SIG-M5 (cell line): ENCODE measurements at places on chromosomes 2 and 18.

DNA sequence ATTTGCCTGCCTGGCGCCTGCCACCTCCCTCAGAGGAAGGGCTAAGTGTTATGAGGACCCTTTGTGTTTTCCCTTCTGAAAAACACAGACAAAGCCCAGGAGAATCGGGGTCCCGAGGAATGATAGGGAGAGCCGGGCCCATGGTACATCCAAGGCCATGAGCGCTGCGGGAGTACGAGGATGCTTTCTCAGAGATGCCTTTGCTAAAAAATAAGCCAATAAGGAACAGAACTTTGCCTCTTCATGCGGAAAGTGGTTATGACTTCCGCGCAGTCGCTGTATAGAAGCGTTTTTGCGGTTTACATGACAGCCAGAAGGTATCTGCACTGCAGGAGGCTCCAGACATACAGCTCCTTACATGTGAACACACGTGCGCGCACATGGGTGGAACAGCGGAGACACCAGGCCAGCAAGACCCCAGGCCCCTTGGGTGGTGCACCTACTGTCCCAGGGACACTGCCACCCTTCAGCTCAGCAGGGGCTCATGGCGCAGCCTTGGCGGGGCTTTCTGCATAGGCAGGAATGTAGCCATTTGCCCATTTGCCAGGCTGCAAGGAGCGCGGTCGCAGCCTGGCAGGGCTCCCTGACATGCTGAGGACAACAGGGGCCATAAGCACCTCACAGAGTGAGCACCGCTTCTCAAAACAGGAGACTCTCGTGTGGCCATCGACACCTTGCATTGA is 252.4 kb upstream of the SALL3 start:
- DNase-seq = no peak

- DNase-seq = no peak
Observed at GRCh38 chr18:28078849-28079248, 98.1 kb downstream of the CDH2 start.

GRCh38 chr2:160463245-160463644 is 30.4 kb downstream of the RBMS1 start:
- DNase-seq = no peak

- DNase-seq = no peak
Observed at GRCh38 chr2:85420536-85421259, 2.2 kb downstream of the SH2D6 start.

DNA sequence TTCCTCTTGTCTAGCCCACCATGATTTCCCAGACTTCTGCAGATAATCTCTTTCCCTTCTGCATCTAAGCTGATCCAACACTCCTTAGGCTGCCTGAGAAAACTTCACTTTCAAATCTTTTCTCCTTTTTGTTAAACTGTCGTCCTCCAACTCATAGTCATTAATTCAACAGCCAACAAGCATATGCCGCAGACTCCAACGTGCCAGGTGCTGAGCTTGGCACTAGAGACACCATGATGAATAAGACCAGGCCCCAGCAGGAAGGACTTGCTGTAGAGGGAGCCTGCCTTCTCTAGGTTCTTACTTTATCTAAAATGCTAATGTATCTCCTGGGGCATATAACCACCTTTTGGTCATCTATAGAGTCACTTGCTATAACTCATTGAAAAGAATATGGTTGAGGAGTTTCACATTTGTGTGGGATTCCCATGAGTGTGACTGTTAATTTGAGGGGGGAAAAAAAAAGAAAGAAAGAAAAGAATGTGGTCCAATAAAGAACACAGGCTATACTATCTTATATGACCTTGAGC is 51.0 kb downstream of the ANKRD44 start:
- DNase-seq = no peak

DNA sequence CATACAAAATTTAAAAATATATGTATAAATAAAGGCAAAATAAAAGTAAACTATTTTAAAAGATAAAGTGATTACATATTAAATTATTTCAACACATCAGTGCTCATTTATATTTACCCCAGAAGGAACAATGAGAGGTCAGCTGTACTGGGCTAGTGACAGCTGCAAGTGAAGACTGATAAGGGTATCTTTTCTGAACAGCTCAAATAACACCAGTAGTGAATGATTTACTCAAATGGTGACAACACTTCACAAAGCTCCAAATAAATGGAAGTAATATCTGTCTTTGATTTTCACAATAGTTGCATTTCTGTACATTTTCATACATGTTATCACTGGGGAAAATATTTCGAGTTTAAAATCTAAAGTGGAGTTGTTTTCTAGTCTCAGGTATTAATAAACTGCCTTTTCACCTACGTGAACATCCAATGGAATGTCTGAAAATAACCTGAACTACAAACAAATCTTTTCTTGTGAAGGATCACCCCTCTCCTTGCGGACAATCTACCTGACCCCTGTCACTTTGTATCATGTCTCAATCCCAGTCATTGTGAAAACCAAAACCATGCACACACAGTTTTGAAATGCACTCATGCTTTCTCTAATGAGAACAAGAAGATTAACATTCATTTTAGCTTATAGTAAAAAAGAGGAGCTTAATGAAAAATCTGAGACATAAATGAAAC is 1928.8 kb upstream of the CELF4 start:
- no peak for DNase-seq

DNA sequence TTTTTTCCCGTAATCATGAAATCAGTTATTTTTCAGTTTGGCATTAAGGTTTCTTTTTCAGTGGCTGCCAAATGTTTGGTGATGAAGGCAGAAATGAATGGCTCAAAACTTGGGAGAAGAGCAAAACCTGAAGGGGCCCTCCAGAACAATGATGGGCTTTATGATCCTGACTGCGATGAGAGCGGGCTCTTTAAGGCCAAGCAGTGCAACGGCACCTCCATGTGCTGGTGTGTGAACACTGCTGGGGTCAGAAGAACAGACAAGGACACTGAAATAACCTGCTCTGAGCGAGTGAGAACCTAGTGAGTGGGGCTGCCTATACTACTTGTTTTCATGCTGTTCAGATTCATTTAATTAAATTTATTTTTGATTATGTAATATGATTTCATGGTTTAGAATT is 29.2 kb upstream of the MSH2 start:
- no peak for DNase-seq

GRCh38 chr2:213224366-213224765 is 59.9 kb upstream of the SPAG16 start:
- DNase-seq = no peak

GRCh38 chr2:172281648-172282570 is 145.5 kb upstream of the ITGA6 start:
- no peak for DNase-seq

- DNase-seq = peak; percentile 87
Observed at GRCh38 chr18:23071285-23071684, 64.0 kb upstream of the CABLES1 start.

DNA sequence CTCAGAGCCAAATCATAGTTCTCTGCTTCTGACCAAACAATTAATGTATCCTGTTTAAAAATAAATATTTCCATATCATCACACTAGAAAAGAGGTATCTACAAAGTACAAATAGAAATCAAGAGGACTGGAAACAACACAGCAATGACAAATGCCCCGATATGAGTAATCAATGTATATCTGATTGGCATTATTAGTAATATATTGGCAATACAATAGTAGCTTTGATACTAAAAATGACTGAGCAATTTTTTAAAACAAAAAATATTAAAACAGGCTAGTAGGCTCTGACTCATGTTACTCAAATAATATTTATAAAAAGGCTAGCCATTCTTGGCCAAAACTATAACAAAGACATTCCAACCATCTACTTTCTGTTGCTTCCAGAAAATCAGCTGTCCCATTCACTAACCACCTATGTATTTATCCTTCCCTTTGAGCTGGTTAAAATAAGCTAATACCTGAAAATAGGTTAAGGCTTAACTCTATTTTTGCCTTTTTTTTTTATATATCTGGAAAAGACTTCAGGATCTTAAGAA is 13.3 kb downstream of the PPP4R3B start:
- no peak for DNase-seq

DNA sequence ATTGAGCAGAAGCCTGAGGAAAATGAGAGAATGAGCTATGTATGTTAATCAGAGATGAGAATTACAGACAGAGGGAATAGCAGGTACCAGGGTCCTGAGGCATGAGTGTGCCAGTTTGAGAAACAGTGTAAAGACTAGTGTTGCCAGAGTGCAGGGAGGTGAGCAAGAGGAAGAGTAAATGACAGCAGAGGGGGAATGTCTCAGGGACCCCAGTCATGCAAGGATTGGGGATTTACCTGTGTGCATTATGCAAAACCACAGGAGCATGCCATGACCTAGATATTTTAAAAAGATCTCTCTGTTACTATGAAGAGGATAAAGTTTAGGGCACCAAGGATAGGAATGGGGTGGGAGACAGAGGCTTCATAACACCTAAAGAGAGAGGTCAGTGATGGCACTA is 72.1 kb downstream of the TTC32 start:
- DNase-seq = no peak

DNA sequence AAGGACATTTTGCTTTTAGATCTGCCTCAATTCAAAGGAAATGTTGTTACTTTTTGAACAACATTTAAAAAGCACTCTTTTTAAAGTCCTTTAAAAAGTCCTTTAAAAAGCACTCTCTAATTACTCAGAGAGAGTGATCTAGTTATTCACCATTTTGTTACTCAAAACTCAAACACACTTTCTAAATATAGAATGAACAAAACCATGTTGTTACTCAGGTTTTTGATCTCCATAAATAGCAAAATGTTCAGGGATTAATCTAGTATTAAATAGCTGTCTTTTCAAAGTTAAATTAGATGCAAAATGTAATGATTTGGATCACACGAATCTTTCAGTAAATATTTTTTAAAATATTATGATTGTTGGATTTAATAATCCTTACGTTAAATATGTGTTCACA is 143.5 kb upstream of the BOD1L2 start:
- no peak for DNase-seq

GRCh38 chr18:33605250-33605649 is 27.2 kb downstream of the ASXL3 start:
- DNase-seq = no peak

DNA sequence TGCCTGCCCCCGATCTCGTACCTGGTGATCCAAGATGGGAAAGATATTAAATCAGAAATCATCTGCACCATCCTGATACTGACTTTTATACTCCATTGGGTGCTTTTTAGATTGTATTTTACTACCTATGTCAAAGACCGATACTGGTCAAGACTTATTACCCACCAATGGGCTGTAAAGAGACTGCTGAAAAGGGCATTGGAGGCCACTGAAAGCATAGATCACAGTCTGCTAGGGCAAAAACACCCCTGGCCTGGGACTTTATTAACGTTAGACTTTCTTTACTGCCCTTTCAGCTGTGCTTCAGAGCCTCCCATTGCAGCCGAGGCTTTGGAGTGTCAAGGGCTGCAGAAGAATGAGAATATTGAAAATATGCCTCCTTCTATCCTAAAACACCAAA is 472.8 kb upstream of the DDX18 start:
- no peak for DNase-seq

DNA sequence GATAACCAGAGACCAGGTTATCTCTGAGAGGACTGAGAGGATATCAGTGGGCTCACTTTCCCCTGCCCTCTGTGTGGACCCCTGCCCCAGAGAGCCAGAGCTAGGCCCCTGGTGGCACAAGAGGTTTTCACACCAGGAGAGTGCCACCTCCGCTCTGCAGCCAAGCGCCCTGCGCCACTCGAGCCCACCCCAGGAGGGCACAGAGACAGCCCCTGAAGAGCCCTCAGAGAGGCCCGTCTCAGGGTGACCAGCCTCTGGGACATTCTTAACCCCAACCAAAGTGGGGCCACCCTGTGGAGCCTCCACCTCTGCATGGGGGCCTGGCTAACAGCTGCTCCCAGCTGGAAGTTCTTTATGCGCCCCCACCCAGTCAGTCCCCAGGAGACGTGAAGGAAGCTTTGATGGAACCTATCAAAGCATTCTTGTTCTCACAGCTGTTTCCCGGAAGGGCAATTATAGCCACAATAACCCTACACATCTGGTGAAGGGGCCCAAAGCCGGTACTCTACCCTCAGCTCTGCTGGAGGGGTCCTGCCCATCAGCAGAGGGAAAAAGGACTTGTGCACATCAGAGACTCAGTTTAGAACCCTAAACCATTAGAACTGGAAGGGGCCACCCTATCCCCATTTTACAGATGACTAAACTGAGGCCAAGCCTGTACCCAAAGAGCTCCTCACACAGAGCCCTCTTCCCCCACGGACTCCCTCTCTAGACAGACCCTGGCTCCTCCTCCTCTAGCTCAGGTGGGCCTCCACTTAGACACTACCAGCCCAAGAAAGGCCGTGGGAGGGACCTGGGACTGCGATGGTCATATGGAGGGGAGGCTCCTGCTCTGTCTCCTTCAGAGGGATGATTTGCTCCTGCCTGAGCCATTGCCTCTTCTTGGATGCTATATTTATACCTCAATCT is 101.1 kb downstream of the ZFP36L2 start:
- no peak for DNase-seq

DNA sequence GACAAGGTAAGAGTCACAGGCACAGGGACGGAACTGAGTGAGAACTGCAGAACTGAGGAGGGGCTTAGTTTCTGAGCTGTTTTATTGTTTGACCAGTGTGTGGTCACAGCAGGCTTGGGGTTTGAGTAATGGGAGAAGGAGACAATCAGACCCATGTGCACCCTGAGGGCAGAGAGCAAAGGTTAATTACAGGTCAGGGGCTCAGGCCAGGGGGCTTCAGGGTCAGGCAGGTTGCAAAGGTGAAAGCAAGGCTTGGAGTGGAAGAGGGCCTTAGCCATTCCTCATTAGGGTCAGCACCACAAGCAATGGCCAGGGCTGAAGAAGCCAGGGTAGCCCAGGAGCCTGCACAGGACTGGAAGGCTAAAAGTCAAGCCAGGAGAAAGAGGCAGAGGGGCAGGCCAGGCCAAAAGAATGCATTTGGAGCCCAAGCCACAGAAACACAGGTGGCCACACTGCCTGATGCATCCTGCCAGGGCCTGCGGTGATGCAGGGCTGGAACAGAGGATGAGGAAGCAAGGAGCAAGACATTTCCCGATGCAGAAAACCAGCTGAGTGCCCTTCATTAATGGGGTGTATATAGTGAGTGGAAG is 209.8 kb upstream of the GYPC start:
- no peak for DNase-seq
